Hematopoietic multipotent progenitor cell treated with erythropoietin and hydrocortisone succinate and interleukin-3 and kit ligand, for 17 days (in vitro differentiated cells): ENCODE measurements at places on chromosomes 12 and 14.

GRCh38 chr12:93000026-93000425 lies 70.9 kb upstream of the EEA1 start:
- no peak for DNase-seq

DNA sequence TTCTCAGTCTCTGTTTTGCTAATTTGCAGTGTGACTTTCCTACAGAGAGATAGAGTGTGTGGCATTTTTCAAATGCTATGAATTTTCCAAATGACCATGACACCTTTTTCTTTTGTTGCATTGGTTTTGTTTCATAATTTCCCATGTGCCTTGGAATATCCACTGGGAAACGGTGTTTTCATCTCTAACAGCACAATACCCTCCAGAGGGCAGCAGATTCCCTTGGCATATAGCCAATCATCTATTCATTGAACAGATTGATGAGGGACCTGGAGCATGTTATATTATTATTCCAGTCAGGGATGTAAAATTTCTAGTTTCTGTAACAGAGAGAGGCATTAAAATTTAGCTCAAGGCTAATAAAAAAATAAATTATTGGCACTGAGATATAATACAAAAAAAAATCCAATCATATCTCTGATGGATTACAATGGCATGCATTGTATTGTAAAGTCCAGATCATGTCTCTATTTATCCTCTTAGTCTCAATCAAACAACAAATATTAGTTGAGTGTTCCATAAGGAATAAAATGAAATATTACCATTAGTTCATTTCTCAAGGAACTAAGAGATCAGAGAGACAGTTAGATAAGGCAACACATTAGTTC lies 29.6 kb upstream of the NTN4 start:
- peak; percentile 20 for DNase-seq

GRCh38 chr14:101197595-101198397 lies 294.3 kb upstream of the RTL1 start:
- no peak for DNase-seq

- DNase-seq, result no peak
These were observed 8.9 kb downstream of the RSRC2 start for GRCh38 chr12:122517877-122518276.

GRCh38 chr12:122040579-122041386 lies 19.1 kb downstream of the BCL7A start:
- DNase-seq, result no peak

GRCh38 chr12:104823985-104824461 lies 134.1 kb downstream of the SLC41A2 start:
- no peak for DNase-seq
